ENCODE measurements at places on chromosomes 3 and 15.

- DNase-seq: no peak
Observed at GRCh38 chr3:197305854-197306253, 7.4 kb upstream of the DLG1 start.

DNA sequence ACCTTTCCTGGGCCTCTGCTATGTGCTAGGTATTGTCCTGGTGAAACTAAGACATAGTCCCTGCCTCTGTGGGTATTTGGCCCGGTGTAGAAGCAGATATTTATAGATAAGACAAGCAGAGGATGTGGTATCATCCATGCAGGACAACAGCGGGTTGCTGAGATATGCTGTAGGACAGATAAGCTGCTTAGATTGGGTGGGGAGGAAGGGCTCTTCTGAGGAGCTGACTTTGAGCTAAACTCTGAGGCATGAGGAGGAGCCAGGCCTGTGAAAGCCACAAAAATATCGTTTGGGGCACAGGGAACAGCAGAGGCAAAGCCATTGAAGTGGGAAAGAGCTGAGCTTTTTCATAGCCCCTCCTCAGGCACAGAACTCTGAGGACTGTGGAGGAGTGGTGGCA is 492.5 kb upstream of the CFAP20DC start:
- DNase-seq: no peak

GRCh38 chr15:87312221-87312620 is 944.3 kb downstream of the NTRK3 start:
- no peak for DNase-seq

DNA sequence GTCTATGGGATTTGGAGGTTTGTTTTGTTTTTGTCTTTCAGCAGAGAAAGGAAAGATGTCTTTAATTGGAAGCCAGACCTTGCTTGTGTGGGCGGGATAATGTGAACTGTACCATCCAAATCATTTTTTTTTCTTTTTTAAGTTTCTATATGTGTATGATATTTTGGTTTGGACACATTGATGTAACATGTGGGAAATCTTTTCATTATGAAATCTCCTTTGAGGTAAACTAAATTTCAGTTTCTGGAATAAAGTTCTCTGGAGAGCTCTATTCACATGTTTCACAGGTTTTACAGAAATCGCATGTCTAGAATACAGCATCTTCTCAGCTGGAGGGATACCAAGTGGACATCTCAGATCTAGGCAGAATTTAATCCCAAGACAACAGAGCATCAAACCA is 451.5 kb upstream of the MDFIC2 start:
- DNase-seq: no peak

- no peak for DNase-seq
Observed at GRCh38 chr3:65877160-65877559, 161.6 kb downstream of the MAGI1 start.

DNA sequence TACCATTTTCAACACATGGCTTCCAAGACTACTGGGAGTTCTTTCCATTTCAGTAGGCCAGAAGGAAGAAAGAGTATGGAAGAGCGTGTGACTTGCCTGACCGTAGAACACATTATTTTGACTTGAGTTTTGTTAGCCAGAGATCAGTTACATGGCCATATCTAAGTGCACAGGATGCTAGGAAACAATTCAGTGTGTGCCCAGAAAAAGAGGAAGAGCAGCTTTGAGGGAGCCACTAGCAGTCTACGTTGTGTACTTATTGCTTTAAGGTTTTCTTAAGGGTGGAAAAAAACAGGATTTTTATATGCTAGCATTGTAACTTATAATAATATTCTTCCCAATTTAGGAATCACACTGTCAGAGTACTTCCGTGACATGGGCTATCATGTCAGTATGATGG is 44.1 kb upstream of the GRAMD1C start:
- no peak for DNase-seq

DNA sequence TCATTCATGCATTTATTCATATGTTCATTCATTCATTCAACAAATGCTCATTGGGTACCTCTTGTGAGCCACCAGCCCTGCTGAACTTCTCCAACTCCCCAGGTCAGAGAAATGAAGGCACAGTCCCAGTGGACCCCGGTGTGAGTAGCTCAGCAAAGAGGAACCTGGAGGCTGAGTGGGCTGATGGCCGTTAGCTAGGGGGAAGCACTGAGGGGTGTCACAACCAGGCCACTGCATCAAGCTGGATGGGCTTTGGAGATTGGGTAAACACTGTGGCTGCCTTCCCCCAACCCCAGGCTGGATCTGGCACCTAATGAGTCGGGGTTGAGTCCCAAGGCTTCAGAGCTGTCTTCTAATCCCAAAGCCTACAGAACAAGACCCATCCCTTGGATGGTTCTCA is 12.1 kb upstream of the ALAS1 start:
- no peak for DNase-seq

DNA sequence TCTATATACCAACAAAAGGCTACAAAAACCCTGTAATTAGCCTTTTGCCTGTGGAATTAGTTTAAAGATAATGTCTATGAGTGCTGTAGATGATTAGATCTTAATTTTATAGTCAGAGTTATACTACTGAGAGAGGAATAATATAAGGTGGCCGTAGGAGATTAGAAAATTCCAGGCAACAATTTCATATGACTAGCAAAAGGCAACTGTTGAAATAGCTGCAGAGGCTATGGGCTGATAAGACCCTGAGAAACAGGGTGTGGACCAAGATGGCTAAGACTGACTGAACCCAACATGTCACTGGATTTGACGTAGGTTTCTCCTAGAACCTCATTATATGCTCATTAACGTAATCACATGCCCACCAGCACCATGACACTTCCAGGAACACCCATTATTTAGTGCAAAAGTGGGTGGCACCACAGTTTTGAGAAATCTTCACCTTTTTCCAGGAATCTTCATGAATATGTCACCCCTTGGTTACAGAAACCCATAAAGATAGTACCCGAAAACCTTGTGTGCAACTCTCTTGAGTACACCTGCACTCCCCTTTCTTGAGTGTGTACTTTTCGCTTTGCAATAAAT is 29.1 kb upstream of the SCG3 start:
- no peak for DNase-seq

DNA sequence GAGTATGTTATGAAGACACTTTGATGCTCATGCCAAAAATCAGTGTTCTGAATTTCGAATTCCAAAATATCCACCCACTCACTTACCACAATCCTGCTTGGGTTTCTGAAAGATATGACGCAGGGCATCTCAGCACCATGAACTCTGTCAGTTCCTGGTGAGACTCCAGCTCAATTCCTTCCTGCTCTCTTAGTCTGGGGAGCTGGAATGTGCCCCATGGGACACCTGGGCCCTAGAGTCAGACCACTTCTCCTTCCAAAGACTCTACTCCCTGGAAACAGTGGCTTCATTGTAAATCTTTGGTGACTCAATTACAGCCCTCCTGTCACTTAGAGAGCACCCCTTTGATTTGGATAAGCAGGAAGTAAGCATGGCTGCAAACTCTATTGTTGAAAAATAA is 50.5 kb downstream of the CD86 start:
- no peak for DNase-seq

DNA sequence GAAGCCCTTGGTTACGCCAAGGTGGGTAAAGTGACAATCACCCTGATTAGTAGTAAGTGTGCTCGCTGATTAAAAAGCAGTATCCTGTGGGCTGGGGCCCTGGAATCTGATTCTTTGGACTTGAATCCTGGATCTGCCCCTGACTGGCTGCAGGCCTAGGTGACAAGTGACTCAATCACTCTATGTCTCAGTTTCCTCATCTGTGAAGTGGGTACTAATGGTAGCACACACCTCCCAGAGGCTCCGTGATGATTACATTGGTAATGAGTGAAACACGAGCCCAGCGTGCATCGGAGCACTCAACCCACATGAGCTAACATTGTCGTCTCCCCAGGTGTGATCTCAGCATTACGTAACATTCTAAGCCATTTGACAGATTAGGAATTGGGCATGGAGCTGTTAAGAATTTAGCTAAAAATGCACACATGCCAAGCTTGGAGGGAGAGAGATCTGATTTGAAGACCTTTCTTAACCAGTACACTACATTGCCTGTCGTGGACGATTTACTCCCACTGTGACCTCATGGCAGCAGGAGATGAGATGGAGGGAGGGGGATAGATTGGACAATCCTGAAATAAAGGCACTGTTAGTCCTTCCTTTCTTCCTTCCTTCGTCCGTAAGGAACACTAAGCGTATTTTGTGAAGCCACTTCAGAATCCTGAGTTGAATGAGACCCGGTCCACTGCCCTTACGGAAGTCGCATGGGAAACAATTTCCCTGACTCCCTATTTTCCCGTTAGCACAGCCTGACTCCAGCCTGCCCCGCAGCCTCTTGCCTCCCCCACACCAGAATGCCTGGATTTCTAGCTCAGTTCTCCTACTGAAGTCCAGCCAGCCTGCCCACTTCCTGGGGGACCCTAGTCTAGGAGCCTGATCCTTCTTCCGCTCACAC is 32.1 kb downstream of the MGLL start:
- no peak for DNase-seq

- no peak for DNase-seq
Observed at GRCh38 chr15:81502439-81502838, 128.4 kb upstream of the TMC3 start.

DNA sequence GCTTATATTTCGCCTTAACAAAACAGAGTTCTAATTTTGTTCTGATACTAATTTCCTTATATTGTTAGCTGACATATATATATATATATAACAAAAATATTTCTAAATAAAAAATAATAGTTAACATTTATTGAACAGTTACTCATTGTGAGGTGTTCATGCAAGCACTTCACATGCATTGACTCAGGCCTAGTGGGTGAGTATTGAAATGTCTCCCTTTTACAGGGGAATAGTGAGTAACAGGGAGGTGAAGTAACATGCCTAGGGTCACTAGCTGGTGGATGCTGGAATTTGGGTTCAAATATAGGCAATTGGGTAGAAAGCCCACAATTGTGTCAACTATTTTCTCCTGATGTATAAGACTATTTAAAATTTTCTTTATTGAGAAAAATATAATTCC is 102.6 kb upstream of the ZPLD1 start:
- no peak for DNase-seq

DNA sequence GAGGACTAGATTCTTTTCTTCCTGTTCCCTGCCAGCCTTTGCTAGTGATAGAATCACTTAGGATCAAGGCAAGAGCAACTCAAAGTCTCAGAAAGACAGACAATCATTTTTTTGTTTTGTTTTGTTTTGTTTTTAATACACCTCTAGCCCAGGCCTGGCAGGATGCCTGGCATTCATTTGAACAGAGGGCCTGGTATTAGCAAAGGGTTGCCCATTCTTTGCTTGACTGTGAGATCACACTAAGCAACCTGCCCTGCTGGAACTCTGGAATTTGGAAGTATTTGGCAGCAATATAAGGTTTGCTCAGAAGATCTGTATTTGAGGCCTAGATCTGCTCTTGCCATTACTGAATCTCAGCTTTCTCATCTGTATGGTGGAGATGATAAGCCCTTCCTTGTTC is 21.8 kb upstream of the ATP13A5 start:
- DNase-seq: no peak

DNA sequence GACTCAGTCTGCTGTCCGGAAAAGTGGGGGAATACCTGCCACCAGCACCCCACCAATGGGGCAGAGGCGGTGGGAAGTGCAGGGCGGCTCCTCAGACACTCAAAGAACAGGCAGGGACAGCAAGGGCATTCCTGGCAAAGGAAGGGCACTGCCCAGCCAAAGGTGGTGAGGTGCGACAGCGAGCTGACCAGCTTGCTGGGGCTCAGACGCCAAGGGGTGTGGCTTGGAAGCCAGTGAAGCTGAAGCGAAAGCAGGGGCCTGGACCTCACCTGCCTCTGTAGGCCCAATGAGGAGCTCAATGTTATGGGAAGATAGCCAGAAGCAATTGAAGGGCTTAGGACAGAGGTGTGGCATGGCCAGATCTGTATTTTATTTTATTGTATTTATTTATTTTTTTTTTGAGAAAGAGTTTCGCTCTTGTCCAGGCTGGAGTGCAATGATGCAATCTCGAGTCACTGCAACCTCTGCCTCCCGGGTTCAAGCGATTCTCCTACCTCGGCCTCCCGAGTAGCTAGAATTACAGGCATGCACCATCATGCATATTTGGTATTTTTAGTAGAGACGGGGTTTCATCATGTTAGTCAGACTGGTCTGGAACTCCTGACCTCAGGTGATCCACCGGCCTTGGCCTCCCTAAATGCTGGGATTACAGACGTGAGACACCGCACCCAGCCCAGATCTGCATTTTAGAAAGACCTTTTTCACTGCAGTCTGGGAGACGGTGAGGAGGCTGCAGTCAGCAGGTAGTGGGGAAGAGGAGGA is 4.4 kb upstream of the LMAN1L start:
- DNase-seq: no peak

All from islet precursor cell (in vitro differentiated cells).